ENCODE measurements at places on chromosomes 2 and 18. TPM values are rescaled to one million over a fixed set of nuclear protein-coding genes. Genes with fewer than 3 reads are reported as not detected.

The CNRIP1 gene
- total RNA-seq: 19.6 TPM

The PLGLB1 gene
- total RNA-seq: 12.5 TPM

DNA sequence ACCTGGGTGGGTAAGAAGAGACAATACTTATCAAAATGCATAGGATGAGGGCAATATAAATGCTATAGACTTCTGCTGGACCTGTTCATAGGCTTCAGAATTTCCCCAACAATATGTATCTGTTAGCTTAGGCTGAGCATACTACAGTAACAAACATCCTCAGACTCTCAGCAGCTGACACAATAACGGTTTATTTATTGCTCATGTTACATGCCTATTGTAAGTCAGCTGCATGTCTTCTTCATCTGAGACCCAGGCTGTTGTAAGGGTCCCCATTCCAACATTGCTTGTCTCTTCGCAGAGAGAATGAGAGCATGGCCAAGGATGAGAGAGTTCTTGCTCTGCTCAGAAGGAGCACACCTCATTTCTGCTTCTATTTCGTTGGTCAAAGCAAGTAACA is 150.7 kb downstream of the TMEM200C start:
- DNase-seq: no peak

GRCh38 chr2:171798156-171798820 is 95.8 kb downstream of the SLC25A12 start:
- DNase-seq: no peak

DNA sequence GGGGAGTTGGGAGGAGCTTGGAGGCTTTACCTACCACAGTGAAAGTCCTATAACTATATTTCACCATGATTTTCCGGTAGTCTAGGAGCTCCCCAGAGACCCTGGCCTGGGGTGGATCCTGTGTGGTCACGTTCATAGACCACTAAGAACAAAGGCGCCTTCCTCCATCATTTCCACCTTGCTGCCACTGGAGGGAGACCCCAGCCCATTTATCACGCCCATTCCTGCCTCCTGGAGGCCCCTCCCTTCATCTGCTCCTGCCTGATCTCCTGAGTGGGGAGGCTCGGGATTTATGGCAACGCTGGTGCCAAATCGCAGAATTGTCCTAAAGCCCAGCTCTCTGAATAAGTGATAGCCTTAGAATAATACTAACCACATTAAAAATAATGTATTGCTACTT is 507.6 kb upstream of the SPHKAP start:
- peak; percentile 60 for DNase-seq

- no peak for DNase-seq
These were observed 446.1 kb upstream of the MYT1L start for GRCh38 chr2:2777213-2777612.

GRCh38 chr2:157479081-157480027 is 35.5 kb upstream of the CYTIP start:
- DNase-seq: no peak
